Karpas-422 (cell line): ENCODE measurements at places on chromosomes 16 and 17. TPM values are rescaled to one million over a fixed set of nuclear protein-coding genes. Genes with fewer than 3 reads are reported as not detected.

The SALL1 gene
- not detected in 2 replicates for total RNA-seq

The TMEM238L gene
- not detected in 2 replicates for total RNA-seq

The TMIGD1 gene
- total RNA-seq, result not detected in 2 replicates

The TMEM88 gene
- total RNA-seq, result 0.69 and 1.4 TPM in 2 replicates

The ASB16 gene
- not detected in 2 replicates for total RNA-seq

The TPPP3 gene
- not detected in 2 replicates for total RNA-seq

The HOXB2 gene
- not detected in 2 replicates for total RNA-seq

The ADAM11 gene
- 1.3 and 1.7 TPM in 2 replicates for total RNA-seq

The NPTX1 gene
- total RNA-seq, result not detected in 2 replicates

The PKMYT1 gene
- total RNA-seq, result 17.6 and 30.3 TPM in 2 replicates

The TBC1D3G gene
- total RNA-seq, result not detected in 2 replicates

The RNF222 gene
- total RNA-seq, result not detected in 2 replicates

The SSTR5 gene
- total RNA-seq, result not detected in 2 replicates

The MYH3 gene
- total RNA-seq, result 1.0 and 1.7 TPM in 2 replicates

The KRTAP17-1 gene
- total RNA-seq, result 1.6 TPM in 1 of 2 replicates, not detected in the other

The KRTAP4-9 gene
- total RNA-seq, result not detected in 2 replicates

The ZKSCAN2 gene
- total RNA-seq, result 4.1 and 5.8 TPM in 2 replicates

The DNAI2 gene
- not detected in 2 replicates for total RNA-seq

The FNDC8 gene
- total RNA-seq, result not detected in 2 replicates

The EFNB3 gene
- total RNA-seq, result not detected in 2 replicates

The SLX4 gene
- total RNA-seq, result 9.1 and 12.7 TPM in 2 replicates

The COQ7 gene
- 6.1 and 31.7 TPM in 2 replicates for total RNA-seq

The B3GNT9 gene
- 1.4 and 1.8 TPM in 2 replicates for total RNA-seq
